ENCODE measurements at places on chromosomes 2 and 18.
A peak's percentile ranks its signal among the peaks of the same experiment; 100 is the strongest.

- DNase-seq: no peak
Observed at GRCh38 chr2:38907743-38908562, 18.3 kb downstream of the ARHGEF33 start.

GRCh38 chr2:23007631-23008235 is 377.2 kb upstream of the KLHL29 start:
- no peak for DNase-seq

DNA sequence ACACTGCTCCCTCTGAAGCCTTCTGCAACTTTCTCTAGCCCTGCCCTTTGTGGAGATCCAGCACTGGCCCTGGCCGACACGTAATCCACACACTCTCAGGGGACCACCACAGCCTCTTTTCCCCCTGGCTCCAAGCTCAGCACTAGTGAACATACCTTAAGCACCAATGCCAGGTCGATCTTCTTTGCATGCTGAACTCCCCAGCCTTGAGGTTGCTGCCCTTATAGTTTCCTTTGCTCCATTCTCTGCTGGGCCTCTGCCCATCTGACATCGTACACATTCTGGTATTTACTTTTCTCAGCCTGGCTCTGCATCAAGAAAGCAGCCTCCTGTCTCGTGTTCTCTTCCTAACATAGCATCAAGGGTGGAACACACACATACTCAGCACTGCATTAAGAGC is 361.5 kb downstream of the LPIN1 start:
- DNase-seq: no peak

GRCh38 chr18:49151482-49151881 is 200.7 kb upstream of the SMAD7 start:
- no peak for DNase-seq

- DNase-seq: no peak
Observed at GRCh38 chr2:199216253-199216652, 241.5 kb downstream of the SATB2 start.

DNA sequence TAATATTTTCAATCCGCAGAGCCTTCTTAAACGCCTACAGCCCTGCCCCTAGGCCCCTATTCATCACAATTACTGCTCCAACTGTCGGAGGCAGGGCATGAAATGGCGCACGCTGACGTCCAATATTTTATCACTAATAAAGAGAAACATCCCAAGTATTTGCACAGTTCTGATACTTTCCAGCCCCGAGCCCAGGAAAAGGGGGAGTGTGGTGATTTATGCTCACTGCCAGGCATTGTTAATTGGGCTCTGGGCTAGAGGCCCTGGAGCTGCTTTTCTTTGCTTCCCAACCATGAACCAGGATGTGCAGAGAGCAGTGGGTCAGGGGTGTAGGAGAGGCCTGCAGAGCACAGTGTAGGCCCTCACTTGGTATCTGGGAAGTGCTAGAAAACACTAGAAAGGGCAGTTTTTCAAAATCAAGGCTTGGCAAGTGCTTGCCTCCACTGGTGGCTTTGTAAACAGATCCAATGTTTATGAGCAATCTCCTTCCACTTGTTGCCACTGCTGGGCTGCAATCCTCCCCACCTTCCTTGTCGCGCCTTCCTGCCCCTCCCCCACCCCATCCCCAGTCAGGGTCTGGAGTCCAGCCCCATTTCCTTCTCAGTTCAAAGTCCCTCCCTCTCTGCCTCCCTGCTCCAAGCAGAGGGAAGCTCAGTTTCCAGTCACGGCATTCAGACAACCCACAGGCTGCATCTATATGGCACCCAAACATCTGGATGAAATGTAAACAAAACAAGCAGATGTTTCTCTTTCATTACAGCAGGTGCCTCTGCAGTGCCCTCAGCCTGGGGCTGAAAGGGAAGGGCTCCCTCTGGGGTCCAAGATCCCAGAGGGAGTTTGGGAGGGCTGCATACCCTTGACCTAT is 83.9 kb upstream of the PKDCC start:
- no peak for DNase-seq

DNA sequence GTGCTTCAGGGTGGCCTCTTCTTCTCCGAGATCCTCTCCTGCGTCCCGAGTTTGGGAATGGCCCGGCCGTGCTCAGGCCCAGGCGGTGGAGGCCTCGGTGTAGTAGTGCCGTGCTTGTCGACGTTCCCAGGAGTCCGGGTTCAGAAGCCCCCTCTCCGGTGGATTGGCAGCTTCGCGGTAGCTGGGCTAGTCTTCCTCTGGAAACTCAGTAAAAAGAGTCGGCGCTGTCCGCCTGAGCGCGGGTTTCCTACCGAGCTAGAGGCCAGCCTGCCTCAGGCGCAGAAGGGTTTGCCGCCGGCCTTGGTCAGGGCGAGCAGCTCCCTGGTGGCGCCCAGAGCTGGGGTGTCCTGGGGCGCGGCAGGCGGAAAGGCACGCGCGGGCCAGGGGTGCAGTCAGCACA is 3.2 kb downstream of the RALBP1 start:
- DNase-seq: no peak

DNA sequence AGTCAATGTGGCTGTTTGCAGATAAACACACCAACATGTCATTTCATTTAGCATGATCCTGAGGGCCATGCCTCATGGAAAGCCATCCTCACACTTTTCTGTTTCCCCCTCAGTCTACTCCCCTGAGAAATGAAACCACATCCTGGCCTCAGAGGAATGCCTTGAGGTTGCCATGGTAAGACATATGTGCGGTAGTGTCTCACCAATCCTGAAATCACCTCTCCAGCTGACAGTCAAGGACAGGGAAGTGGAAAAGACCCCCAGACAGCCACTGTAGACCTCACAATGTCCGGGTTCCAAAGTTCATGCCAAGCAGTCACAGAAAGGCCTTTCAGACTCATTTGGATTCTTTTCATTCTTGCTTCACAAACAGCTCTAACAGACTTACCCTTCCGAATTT is 175.2 kb upstream of the PKDCC start:
- no peak for DNase-seq

- no peak for DNase-seq
Observed at GRCh38 chr2:38622210-38622609, 19.5 kb upstream of the HNRNPLL start.

DNA sequence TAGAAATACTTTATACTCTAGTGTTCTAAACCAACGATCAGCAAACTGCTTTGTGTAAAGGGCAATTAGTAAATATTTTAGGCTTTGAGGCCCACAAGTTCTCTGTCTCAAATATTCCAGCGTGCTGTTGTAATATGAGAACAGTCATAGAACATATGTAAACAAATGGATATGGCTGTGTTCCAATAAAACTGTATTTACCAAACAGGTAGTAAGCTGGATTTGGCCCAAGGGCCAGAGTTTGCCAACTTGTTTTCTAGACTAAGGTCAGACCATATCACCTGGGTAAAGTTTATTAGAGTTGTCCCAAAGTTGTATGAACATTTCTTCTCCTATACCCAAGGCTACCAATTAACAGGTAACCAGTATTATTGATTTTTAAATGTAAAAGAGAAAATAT is 303.2 kb upstream of the MC4R start:
- no peak for DNase-seq

DNA sequence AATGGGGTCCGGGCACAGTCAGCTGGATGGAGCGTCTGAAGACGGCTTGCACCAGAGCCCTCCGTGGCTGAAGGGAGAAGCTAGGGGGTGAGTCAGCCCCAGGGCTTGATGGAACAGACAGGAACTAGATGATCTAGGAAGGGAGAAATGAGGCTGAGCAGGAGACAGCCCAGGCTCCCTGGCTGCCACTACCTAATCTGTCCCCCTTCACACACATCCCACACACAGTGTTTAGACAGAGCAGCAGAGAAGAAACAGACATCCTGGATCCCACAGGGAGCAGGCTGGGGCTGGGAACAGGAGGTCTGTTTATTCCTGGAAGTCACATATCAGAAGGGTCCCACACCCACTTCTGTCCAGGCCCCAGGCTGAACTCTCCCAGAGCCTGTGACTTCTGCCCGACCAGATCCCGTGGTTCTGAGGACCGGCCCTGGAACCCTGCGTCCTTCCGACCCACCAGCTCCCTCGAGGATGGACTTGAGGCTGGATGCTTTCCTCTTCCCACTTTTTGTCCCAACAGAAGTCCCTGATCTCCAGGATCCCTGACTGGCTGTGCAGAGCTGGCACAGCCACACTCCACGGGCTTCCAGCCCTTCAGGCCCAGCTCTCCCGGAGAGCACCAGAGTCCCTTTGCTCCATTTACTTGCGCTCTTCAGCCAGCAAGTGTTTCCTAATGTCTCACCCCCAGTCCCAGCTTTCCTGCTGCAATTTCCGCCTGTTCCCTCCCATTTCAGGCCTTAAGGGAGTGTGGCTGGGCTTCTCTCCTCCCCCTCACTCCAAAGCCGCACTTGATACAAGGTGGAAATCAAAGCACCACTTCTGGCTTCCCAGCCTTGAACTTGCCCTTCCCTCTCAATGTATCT is 1.5 kb upstream of the GPBAR1 start:
- no peak for DNase-seq

- DNase-seq: no peak
Observed at GRCh38 chr2:148560496-148560895, 84.1 kb upstream of the EPC2 start.

DNA sequence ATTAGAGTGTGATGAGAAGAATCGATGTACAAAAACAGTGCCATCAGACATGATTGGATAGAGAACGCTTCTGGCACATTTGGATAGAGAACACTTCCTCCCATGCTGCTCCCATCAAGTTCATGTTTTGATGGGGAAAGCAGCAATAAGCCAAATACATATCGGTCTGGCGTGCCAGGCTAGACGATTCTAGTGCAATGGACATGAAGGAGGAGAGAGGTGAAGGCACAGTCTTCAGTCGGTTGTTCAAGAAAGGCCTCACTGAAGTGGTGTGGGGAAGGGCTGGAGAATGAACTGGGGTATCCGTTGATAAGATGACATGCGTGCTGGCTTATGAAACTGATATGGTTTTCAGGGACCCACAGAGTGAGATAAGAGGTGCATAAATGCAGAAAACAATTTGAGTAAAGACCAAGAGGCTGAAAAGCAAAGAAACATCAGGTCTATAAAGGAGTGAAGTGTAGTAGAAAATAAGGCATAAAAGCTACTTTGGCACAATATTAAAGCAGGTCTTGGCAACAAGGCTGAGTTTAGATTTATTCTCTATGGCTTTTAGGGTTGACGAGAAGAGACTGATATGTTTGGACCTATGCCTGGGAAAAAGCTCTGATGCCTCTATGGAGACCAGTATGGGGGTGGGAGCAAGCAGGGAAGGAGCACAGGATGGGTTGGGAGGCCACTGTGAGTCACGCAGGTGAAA is 117.6 kb upstream of the PIEZO2 start:
- no peak for DNase-seq

DNA sequence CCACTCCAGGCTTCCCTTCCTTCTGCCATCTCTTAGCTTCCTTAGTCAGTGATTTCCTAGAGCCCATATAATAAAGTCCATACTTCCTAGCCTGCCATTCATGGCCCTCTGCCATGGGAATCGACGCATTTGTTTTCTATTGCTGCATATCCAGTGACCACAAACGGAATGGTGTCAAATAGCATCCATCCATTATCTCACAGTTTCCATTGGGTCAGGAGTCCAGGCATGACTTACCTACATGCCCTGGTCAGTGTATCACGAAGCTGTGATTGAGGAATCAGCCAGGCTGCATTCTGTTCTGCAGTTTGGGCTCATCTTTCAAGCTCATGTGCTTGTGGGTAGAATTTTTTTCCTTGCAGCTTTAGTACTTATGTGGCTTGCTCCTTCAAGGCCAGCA is 209.7 kb upstream of the EPAS1 start:
- DNase-seq: no peak

GRCh38 chr2:198809976-198810375 is 647.8 kb downstream of the SATB2 start:
- no peak for DNase-seq

DNA sequence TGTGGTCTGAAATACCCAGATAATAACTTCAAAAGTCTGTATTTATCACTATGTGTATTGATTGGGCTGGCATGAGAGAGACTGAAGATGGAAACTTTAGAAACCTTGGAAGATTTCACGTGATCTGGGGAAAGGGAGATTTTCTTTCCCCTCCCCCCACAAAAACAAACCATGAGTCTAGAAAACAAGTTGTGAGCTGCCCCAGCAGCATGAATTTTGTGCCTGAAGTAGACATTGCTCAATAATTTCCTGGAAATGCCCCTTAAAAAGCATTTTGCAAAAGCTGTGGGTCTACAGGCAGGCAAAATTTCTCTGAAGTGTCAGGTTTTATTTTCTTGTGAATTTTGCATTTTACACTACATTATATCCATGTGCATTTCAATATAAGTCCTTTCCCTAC is 101.8 kb downstream of the ETAA1 start:
- no peak for DNase-seq

DNA sequence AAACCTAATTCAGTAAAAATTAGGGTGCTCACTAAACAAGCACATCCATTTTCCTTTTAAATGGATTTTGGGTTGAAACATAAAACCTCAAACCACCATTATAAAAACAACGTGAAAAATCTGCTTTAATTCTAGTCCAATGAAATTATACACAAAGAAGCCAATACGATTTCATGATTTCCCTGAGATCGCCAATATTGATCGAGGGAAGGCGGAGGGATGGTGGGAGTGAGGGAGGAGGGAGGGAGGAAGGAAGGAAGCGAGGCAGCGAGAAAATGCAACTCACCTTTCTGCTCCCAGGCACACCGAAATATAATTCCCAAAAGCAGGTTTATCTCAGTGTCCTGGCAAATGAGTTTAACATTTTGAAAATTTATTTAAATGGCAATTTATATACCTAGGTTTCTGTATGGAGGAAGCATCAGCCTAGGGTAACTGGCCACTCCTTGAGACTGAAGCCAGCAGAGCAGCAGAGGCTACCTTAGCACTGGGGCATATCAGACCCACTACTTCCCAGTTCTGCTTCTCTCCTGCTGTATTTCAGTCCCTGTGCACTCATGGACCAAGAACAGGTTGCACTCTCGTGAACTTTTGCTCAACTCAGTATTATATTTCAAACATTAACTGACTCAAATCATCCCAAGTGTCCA is 2.3 kb upstream of the ONECUT2 start:
- no peak for DNase-seq

- no peak for DNase-seq
Observed at GRCh38 chr2:56523816-56524215, 340.0 kb downstream of the CCDC85A start.

GRCh38 chr18:37985126-37985525 is 419.5 kb upstream of the CELF4 start:
- DNase-seq: peak; percentile 14

GRCh38 chr2:75499534-75499933 is 61.2 kb downstream of the EVA1A start:
- DNase-seq: no peak

- DNase-seq: no peak
Observed at GRCh38 chr2:187890690-187891089, 336.5 kb upstream of the TFPI start.

GRCh38 chr18:46555213-46555612 is 101.8 kb downstream of the LOXHD1 start:
- DNase-seq: no peak

All from neuronal stem cell (in vitro differentiated cells).